ENCODE measurements at places on chromosomes 4 and X.

DNA sequence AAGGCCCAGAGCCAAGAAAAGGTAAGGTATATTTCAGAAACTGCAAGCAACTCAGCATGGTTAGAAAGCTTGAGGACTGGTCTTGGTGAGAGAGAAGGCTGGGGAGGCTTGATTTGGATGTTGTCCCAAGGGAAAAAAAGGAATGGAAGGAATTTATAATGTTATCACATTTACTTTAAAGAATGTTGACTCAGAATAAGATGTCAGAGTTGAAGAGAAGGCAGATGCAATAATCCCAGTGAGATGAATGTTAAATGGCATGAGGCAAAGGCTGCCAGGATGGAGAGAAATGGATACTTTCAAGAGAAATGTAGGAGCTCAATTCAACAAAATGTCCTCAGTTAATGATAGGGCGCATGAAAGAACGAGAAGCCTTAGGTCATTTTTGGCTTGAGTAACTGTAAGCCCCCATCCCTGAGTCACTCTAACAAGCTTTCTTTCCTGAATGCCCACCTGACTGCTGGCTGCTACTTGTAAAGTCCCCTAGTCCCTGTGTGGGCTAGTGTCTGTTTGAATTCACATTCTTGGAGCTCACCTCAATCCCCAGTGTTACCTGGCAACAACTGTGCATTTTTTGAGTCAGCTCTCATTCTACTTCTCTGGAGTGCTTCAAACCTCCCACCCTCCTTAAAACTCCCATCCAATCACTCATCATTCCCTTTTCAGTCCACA, 103.0 kb upstream of the TAPT1 start:
- DNase-seq = no peak

- no peak for DNase-seq
Observed at GRCh38 chrX:110001740-110002299, 1.1 kb upstream of the TMEM164 start.

GRCh38 chr4:102256321-102256720, 89.0 kb downstream of the SLC39A8 start:
- no peak for DNase-seq

- no peak for DNase-seq
Observed at GRCh38 chrX:23373129-23373804, 38.6 kb downstream of the PTCHD1 start.

GRCh38 chrX:114615765-114616164, 31.9 kb downstream of the HTR2C start:
- no peak for DNase-seq

- DNase-seq = no peak
Observed at GRCh38 chrX:111823128-111823527, 52.9 kb upstream of the TRPC5OS start.

DNA sequence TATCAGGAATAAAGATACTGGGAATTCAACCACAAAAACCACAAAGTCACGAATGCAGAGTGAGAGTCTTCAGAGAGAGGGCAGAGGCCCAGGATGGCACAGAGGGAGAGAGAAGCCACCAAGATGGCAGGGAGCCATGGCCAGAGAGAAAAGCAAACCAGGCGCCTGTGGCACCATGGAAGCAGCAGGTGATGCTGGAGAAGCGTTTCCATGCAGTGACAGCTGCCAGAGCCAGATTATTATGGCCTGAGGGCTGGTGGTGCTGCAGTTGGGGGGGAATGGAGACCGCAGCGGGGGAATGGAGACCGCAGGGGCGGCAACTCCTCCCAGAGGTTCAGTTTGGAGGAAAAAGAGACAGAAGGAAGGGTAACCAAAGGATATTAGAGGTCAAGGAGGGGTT, 5.8 kb downstream of the TAFAZZIN start:
- no peak for DNase-seq

DNA sequence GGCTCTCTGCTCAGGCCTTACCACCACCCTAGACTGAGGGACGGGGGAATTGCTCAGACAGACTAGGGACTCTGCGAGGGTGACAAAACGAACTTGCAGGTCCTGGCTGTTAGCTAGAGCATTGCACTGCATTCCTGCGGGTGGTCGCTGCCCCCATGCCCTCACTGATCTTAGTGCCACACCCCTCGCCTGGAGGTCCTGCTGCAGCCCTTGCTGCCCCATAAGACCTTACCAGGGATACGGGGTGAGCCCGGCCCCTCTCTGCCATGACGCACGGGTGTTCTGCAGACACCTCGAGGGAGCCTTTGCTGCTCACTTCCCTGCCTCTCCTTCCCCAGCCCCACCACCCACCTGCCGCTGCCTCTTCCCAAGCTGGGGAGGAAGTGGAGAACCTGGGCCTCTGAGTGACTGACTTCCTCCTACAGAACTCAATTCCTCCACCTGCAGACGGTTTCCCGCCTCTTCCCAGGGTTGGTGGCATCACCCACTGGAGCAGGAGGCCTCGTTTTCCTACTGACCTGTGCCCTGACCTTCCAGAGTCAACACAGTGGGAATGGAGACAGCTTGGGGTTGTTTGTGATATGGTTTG, 19.8 kb upstream of the TBC1D14 start:
- no peak for DNase-seq

GRCh38 chr4:4855301-4856070, 4.0 kb upstream of the MSX1 start:
- no peak for DNase-seq

- no peak for DNase-seq
Observed at GRCh38 chrX:46820391-46821100, 16.3 kb upstream of the RP2 start.

GRCh38 chr4:26298198-26298947, 22.4 kb upstream of the RBPJ start:
- DNase-seq = no peak

DNA sequence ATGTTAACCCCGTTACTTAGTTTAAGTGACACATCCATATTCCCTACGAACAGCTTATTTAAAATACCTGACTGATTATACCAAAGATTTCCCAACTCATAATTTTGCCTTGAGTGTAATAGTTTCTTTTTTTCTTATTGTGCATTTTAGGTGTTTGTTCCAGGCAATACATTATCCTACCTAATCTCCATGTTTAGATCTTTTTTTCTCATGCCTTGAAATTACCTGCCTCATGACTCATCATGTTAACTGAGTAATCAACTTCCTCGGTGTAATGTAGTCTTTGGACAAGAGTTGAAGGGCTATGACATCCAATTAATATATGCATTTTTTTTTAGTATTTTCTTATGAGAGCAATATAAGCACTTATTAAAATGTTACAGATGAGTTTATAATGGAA, 228.7 kb upstream of the ANKRD50 start:
- no peak for DNase-seq

GRCh38 chr4:3291411-3291968, 1.3 kb upstream of the RGS12 start:
- no peak for DNase-seq

GRCh38 chr4:957231-957580, 16.2 kb downstream of the DGKQ start:
- DNase-seq = no peak

DNA sequence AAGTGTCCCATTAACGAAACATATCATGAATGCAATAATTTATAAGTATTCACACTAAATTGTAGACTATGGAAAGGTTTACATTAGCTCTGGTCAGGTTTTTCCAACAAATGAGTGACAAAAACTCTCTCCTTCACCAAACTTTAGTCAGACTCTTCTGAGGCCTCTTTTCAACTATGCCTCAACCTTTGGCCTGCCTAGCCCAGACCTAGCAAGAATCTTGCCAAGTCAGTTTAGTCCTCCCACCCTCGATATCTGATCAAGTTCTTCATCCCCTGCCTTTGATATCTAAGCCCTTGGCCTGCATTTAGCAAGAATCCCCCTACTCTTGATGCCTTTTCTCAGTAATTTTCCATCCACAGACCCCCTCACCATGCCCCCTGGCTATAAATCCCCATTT, 37.9 kb downstream of the CCDC158 start:
- no peak for DNase-seq
